NCI-H748 treated with DMSO at 0.1 percent for 48 hours (cell line): ENCODE measurements at places on chromosomes 11 and 22.

DNA sequence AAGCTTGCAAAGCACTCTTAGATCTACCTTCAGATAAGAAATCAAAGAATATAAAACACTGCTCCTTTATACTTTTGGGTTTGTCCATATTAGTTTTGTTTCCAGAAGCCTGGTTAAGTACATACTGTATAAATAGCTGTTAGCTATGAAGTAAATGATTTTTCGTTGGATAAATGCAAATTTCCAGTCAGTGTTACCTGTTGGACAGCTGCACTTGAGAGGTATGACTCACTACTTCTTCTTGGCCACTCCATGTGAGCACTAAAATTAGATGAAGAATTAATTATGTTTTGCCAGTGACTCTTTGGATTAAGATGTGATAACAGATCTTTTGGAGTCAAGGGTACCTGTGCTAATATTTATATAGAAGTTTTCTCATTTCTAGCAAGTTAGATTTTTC lies 9.5 kb upstream of the TSG101 start:
- DNase-seq, result no peak

- DNase-seq, result no peak
Measured at GRCh38 chr11:3245071-3245470, 12.9 kb upstream of the MRGPRE start.

- DNase-seq, result no peak
Measured at GRCh38 chr22:39089928-39090327, 7.1 kb upstream of the APOBEC3H start.

DNA sequence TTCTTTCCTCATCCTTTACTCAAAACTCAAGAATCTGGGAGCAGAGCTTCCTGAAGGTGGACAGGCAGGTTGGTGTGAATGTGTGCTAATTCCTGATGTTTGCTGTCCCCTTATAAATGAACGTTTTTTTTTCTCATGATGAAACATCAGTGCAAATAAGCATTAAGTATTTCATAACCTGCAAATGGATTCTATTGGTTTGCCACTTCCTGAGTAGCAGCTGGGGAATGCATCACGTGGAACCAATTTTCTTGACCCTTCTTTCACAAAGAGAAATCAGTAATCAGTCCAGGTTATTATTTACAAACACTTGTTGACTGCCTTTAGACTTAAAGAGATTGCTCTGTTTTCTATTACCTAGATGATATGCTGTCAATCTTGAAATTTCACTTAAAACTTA lies 40.1 kb upstream of the SCN3B start:
- DNase-seq, result no peak

GRCh38 chr11:66598993-66599392 lies 6.0 kb downstream of the CCS start:
- no peak for DNase-seq

DNA sequence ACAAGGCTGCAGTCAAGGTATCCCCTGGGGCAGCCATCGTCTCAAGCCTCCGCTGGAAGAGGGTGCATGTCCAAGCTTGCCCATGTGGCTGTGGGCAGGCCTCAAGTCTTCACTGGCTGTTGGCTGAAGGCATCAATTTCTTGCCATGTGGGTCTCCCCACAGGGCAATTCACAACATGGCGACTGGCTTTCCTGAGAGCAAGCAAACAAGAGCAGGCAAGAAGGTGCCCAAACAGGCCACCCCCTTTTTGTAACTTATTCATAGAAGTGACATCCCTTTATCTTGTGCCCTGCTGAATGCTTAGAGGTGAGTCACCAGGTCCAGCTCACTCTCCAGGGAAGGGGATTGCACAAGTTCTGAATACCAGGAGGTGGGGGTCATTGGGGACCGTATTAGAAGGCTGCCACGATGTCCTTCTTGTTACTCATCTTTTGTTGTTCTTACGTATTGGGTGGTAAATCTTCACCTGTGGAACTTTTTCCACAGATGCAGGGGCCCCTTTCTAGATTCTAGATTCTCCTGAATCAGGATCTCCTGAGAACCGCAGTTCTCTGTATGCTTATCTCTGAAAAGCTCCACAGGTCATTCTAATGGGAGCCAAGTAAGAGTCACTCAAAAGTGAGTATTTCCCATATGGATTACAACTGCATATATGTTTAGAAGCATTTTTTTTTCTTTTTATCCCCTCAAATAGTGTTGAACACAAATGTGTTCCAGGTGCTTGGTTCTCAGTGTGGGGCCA lies 44.2 kb upstream of the MICAL2 start:
- DNase-seq, result no peak

DNA sequence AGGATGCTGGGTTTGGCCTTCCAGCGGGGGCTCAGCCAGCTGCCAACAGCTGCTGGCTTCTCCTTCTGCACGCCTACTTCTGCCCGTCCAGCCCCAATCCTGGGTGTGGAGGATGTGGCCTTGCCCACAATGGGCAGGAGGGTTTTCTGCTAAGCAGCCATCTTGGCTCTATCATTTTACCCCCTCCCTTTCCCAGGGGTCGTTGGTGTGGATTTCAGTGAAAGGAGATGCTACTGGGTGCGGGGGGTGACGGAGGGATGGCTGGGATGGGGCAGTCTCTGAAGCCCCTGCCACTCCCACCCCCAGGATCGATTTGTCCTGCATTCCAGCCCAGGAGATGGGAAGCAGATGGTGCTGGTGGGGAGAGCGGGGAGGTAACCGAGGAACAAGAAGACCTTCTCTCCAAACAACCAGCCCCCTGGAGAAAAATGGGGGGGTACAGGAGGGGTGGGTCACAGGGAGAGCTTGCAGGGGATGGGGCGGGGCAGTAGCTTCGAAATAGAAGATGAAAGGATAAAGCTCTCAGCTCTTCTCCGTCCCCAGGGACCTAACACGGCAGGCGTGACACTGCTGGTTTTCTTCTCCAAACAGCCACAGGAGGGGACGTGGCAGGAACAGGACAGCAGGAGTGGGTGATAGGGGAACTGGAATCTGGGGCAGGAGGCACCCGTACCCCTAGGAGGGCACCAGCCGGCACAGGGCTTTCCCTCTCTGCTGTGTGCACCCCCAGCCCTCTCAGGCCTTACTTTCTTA lies 68.9 kb downstream of the NECTIN1 start:
- no peak for DNase-seq
